Left kidney (tissue), 8 donors: ENCODE measurements at places on chromosomes 16 and 17. TPM values are rescaled to one million over a fixed set of nuclear protein-coding genes. Genes with fewer than 3 reads are reported as not detected.

Gene CISD3
- polyA plus RNA-seq = 9.7 TPM

Gene SLC6A2
- 0.08 TPM for polyA plus RNA-seq

Gene ST6GALNAC2
- polyA plus RNA-seq = 8.1 TPM

Gene ADGRG1
- polyA plus RNA-seq = 74.1 TPM

DNA sequence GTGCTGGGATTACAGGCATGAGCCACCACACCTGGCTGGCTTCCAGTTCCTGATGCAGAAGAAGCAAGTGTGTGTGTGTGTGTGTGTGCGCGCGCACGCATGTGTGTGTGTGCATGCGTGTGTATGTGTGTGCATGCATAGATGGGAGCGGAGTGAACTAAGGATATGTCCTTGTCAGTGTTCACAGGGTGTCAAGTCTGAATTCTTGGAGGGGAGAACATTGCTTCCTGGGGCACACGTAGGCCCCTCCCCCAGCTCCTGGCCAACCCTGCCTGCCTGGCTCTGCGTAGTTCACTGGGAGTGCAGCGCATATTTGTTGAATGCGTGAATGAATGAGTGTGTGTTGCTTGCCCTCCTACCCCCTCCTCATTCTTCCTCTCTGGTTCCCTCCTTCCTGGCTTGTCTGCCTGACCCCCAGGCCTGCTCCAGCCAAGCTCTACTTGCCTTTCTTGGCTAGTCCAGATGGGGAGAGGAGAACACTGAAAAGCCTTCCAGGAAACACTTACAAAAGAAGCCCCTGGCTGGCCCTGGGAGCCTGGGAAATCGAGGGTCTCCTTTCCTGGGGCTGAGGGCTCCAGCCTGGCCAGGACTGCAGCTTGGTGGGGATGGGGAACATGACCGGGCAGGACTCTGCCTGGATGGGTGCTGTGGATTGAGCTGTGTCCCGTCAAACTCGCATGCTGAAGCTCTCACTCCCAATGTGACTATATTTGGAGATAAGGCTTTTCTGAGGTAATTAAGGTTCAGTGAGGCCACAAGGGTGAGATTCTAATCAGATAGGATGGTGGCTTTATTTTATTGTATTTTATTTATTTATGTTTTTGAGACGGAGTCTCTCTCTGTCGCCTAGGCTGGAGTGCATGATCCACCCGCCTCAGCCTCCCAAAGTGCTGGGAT, 27.9 kb downstream of the IGFBP4 start:
- DNase-seq = no peak

DNA sequence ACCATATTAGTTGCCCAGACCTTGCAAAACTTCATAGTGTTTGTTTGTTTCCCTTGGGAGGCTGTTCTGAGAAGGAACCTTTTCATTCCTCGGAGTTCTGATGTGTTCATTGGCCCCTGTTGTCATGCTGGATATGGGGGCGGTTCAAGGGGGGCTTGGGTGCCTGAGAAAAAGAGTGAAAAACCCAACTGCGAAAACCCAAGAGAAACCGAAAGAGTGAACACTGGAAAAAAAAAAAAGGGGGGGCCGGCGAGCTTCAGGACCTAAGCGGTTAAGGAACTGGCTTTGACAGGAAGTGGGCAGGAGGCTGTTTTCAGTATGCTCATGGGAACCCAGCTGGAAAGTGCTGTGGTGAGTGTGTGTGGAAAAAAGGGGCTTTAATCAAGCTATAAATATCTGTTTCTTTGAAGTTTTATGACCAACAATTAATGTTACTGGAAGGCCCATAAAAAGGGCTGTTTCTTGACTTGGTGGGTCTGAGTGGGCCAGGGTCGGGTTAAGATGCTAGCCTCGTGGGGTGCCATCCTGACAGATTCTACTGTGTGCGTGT, 510.7 kb downstream of the MAF start:
- peak; percentile 68 for DNase-seq

DNA sequence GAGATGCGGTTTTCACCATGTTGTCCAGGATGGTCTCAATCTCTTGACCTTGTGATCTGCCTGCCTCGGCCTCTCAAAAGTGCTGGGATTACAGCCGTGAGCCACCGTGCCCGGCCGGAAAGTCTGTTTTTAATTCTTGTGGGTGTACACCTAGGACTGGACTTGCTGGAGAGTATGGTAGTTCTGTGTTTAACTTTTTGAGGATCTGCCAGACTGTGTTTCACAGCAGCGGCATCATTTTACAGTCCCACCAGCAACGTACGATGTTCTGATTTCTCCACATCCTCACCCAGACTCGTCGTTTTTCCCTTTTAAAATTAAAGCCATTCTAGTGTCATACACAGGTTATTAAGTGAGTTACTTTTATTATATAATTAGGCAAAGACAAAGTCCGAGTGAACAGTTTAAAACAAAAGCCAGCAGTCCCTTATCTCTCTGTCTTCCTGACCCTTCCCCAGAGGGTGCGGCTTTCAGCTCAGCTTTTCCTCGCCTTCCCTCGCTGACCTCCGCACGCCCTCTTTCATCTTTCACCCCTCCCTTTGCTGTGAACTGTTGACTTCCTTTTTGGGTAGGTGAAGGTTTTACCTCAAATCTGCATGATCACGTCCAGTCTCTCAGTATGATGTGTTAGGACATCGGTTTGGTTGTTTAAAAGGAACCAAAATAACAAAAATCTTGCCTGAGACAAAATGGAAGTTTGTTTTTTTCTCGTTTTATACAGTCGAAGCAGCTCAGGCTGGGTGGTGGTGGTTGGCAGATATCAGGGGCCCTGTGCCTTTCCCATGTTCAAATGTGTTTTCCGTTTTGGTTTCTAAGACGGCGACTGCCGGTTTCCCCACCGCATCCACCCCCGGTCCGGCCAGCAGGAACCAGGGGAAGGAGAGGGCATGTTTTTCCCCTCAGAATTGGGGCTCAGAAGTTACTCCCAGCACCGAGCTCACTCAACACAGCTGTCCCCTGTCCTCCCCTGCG, 18.0 kb downstream of the FAM234A start:
- no peak for DNase-seq

DNA sequence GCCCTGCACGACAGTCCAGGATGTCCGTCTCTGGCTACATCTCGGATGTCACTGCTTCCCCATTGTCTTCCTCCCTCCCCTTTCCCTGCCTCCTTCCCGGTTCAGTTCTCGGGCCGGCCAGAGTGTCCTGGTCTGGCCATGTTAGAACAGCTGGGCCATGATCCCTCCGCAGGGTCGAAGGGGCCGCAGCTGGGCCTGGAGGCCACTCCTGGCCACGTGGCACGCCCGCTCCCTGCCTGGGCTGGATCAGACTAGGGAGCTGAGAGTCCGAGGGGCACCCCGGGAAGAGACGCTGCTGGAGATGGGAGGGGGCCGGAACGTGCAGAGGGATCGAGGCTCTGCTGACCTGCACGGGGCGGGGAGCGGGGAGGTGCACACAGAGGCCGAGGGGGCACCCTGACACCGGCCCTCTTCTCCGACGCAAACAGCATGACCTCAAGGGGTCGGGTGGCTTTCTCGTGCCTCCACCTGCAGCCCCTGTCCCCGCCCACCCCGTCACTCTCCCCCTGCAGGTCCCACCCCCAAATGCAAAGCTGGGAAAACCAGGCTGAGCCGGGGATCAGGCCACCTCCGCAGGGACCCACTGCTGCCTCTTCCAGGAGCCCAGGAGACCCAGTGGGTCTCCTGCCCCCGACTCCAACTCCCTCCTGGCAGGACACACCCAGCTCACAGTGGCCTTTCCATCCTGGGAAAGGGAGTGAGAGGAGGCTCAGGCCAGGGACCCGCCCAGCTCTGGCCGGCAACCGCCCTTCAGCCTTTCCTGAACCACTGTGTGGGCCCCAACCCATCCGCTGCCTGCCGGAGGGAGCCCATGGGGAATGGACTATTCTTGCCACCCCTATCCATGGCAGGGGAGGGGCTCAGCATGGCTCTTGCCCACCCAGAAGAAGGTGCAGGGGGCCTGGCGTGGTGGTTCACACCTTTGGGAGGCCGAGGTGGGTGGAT, 38.5 kb downstream of the CTU2 start:
- DNase-seq = no peak

GRCh38 chr17:79648181-79648831, 37.5 kb upstream of the RBFOX3 start:
- DNase-seq = no peak

- no peak for DNase-seq
Measured at GRCh38 chr17:55496094-55496881, 15.0 kb downstream of the SMIM36 start.

GRCh38 chr16:10984509-10984908, 40.1 kb downstream of the CLEC16A start:
- no peak for DNase-seq

GRCh38 chr17:2904135-2904534, 107.9 kb downstream of the RAP1GAP2 start:
- DNase-seq = peak; percentile 68

- DNase-seq = no peak
Measured at GRCh38 chr16:71244521-71244920, 14.0 kb upstream of the HYDIN start.

GRCh38 chr16:70508752-70509151, 14.6 kb downstream of the COG4 start:
- no peak for DNase-seq

DNA sequence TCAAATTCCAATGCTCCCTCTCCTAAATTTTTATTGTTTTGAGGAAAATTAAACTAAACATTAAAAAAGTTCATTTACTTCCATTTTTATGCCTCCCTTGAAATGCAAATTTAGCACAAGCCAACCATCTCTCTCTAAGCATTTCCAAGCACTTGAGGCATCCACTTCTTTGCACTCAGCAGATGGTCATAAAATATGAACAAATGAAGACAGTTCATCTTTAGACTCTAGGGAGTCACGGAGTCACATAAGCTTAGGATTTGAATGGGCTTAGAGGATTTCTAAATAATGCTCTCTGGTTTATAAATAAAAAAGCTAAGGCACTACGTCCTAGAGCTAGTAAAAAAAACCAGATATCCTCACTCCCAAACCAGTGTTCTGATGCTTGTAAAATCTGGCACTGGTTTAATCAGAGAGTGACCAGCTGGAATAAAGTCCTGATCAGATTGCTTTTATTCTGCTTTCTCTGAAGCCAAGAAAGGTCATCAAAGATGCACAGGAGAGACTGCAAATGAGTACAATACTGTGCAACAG, 204.2 kb downstream of the CA10 start:
- no peak for DNase-seq

GRCh38 chr16:87563714-87564523, 38.4 kb upstream of the JPH3 start:
- no peak for DNase-seq
